ENCODE measurements at places on chromosomes 11 and 22. TPM values are rescaled to one million over a fixed set of nuclear protein-coding genes. Genes with fewer than 3 reads are reported as not detected.

GRCh38 chr11:101255036-101255435 lies 125.4 kb upstream of the PGR start:
- no peaks in the 10 kb centered on the region for H3K27me3 ChIP-seq
- H3K4me3 ChIP-seq: no peak overlapping the region
- no peaks in the 10 kb centered on the region for H3K4me1 ChIP-seq
- H3K27ac ChIP-seq: no peak overlapping the region

- H3K4me3 ChIP-seq: no peak overlapping the region
- peaks cover 4% of the 10 kb centered on the region for H3K36me3 ChIP-seq
Observed at GRCh38 chr22:38907767-38908166, 35.8 kb upstream of the CBX6 start.

DNA sequence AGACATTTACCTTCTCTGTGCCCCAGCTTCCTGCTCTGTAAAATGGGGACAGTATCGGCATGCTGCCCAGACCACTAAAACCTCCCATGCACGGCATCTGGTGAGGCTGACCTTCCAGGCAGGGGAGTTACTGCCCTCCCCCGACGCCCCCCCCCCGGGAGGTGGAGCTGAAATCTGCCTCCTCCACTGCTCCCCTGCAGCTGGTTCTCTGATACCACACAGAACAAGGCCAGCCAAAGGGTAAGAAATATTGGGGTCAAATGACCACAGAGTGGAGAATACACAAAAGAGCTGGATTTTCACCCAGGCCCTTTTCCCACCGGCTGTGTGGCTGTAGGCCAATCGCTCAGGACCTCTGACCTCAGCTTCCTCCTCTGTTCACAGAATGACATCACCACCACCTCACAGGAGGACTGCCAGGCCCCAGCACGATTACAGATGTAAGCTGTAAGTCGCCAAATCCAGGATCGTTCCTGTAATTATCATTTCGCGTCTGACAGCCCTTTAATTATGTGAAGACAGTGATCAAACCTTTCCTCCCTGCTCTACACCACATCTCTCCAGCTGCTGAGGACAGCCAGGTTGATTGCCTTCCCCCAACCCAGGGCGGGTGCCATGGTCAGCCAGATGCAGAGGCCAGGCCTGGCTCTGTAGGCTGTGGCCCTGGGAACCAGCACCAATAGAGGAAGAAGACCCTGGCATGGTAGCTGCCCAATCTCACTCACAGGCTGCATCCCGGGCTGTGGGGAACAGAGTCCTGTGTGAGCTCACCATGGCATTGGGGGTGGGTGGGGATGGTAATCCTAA lies 35.7 kb upstream of the KLHL35 start:
- H3K27me3 ChIP-seq: no peaks in the 10 kb centered on the region
- H3K36me3 ChIP-seq: no peaks in the 10 kb centered on the region
- H3K4me1 ChIP-seq: no peaks in the 10 kb centered on the region
- no peak overlapping the region for H3K27ac ChIP-seq
- DNase-seq: no peak
- H3K4me3 ChIP-seq: no peak overlapping the region

- no peak overlapping the region for H3K4me3 ChIP-seq
- no peaks in the 10 kb centered on the region for H3K27me3 ChIP-seq
- no peak overlapping the region for H3K27ac ChIP-seq
- H3K36me3 ChIP-seq: peaks cover 15% of the 10 kb centered on the region
- no peak for DNase-seq
Observed at GRCh38 chr11:76623171-76623883, 47.2 kb downstream of the LRRC32 start.

DNA sequence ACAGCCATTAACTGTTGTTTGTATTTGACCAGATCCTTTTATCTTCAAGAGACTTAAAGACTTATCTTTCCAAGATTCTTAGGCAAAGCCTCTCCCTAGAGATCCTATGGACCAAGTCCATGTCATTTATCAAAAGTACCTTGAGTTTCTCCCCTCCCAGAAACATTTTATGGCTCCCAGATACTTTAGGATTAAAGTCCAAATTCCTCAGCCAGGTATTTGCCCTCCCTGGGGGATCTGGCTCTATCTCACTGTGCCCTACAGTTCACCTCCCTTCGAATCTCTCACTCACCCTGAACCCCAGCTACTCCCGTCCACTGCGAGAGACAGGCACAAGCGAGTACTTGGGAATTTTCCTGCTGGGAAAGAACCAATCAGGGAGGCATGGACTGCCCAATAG lies 11.9 kb downstream of the MS4A8 start:
- no peaks in the 10 kb centered on the region for H3K36me3 ChIP-seq
- no peak for DNase-seq
- no peak overlapping the region for H3K4me3 ChIP-seq
- peaks cover 4% of the 10 kb centered on the region for H3K27me3 ChIP-seq

DNA sequence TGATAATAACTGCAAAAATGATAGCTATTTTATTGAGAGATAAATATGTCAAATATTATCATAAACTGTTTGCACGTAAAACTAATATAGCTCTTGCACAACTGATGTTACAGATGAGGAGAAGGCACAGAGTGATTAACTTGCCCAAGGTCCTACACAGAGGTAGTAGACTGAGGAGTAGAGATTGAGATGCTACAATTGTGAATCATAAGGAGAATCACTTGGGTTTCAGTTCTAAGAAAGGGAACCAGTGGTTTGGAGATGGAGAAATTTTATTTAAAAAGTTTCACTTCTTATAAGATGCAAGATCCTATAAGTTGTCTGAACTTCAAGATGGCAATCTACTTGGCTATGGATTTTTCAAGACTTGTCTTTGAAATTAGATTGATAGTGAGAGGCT lies 224.8 kb upstream of the RAG2 start:
- H3K4me3 ChIP-seq: no peak overlapping the region
- no peak for DNase-seq
- H3K27ac ChIP-seq: no peak overlapping the region
- no peaks in the 10 kb centered on the region for H3K4me1 ChIP-seq
- H3K27me3 ChIP-seq: peaks cover 12% of the 10 kb centered on the region
- no peaks in the 10 kb centered on the region for H3K36me3 ChIP-seq

GRCh38 chr11:83392556-83392955 lies 106.4 kb upstream of the CCDC90B start:
- no peak overlapping the region for H3K4me3 ChIP-seq
- H3K36me3 ChIP-seq: no peaks in the 10 kb centered on the region
- no peak for DNase-seq
- H3K27me3 ChIP-seq: no peaks in the 10 kb centered on the region
- no peak overlapping the region for H3K27ac ChIP-seq

DNA sequence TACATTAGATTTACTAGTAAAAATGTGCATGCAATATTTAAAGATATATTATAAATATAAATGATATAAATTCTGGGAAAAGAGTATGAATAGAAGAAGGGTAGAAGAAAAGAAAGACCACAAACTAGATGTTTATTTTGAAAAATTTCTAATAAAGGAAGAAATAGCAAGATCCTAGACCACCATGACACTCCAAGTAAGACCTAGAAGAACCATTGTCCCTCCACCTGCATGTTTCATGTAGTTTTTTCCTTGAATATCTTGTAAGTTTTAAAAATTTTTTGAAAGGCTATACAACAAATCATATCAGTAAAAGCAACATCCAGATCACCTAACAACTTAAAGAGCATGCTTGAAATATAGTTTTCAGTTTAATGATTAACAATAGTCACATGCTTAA lies 46.8 kb downstream of the ARHGAP32 start:
- no peak for DNase-seq
- peaks cover 5% of the 10 kb centered on the region for H3K36me3 ChIP-seq
- no peak overlapping the region for H3K27ac ChIP-seq
- H3K4me3 ChIP-seq: no peak overlapping the region

DNA sequence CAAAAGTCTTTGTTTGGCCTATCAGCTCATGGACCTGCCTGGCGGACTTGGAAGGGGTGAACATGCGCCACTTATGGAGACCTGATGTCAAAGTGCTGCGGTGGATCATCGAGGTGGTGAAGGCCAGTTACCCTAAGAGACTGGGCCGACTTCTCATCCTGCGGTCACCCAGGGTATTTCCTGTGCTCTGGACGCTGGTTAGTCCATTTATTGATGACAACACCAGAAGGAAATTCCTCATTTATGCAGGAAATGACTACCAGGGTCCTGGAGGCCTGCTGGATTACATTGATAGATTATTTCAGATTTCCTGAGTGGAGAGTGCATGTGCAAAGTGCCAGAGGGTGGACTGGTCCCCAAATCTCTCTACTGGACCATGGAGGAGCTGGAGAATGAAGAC lies 17.9 kb downstream of the ALKBH3 start:
- H3K36me3 ChIP-seq: peaks cover 8% of the 10 kb centered on the region
- H3K4me3 ChIP-seq: no peak overlapping the region
- H3K4me1 ChIP-seq: no peaks in the 10 kb centered on the region
- no peaks in the 10 kb centered on the region for H3K27me3 ChIP-seq
- DNase-seq: no peak

GRCh38 chr11:69403556-69404215 lies 77.8 kb upstream of the LINC01488 start:
- peaks cover 7% of the 10 kb centered on the region for H3K4me1 ChIP-seq
- no peak for DNase-seq
- peaks cover 3% of the 10 kb centered on the region for H3K36me3 ChIP-seq
- H3K27me3 ChIP-seq: peaks cover 14% of the 10 kb centered on the region
- no peak overlapping the region for H3K27ac ChIP-seq
- no peak overlapping the region for H3K4me3 ChIP-seq

- peaks cover 59% of the 10 kb centered on the region for H3K27me3 ChIP-seq
- peak; percentile 68 for DNase-seq
- H3K4me1 ChIP-seq: peaks cover 18% of the 10 kb centered on the region
- peaks cover 2% of the 10 kb centered on the region for H3K36me3 ChIP-seq
Observed at GRCh38 chr11:20156280-20156875, 3.9 kb downstream of the DBX1 start.

DNA sequence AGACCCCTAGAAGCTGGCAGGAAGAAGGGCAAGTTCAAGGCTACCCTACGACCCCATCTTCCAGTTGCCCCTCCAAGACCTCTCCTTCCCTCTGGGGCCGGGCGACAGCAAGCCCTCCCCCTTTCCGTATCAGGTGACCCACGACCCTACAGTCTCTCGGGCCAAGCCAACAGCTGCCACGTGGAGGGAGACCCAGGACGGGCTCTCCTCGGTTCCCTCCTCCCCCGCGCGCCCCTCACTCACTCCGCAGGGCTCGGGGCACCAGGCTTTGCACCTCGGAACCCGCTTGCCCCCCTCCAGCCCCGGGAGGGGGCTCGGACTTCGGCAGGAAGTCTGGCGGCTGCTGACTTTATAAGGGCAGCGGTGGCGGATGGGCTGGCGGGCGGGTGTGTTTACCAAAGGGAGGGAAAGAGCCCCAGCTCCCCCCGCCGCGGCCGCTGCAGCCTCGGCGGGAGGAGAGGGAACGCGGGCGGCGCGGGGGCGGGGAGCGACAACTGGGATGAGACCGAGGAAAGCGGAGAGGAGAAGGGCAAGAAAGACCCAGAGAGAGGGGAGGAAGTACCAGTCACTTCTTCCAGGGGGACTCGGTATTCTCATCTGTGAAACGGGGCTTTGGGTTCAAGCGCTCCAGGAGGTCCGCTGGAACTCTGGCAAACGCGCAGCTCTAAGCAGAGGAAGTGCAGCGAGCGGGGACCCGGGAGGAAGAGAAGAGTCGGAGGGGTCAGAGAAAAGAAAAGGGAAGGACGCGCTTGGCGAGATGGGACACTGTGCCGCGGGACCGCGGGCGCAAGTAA lies 767 bp downstream of the SLC43A1 start:
- peak overlapping the region; percentile 98 for H3K4me3 ChIP-seq
- peaks cover 33% of the 10 kb centered on the region for H3K4me1 ChIP-seq
- peak; percentile 65 for DNase-seq
- H3K27me3 ChIP-seq: no peaks in the 10 kb centered on the region
- peak overlapping the region; percentile 96 for H3K27ac ChIP-seq
- H3K36me3 ChIP-seq: peaks cover 2% of the 10 kb centered on the region

GRCh38 chr11:94888204-94888603 lies 85.2 kb downstream of the CWC15 start:
- no peaks in the 10 kb centered on the region for H3K4me1 ChIP-seq
- no peak overlapping the region for H3K4me3 ChIP-seq
- no peak overlapping the region for H3K27ac ChIP-seq
- H3K27me3 ChIP-seq: no peaks in the 10 kb centered on the region

- H3K4me1 ChIP-seq: no peaks in the 10 kb centered on the region
- no peak overlapping the region for H3K27ac ChIP-seq
- no peaks in the 10 kb centered on the region for H3K36me3 ChIP-seq
- H3K27me3 ChIP-seq: no peaks in the 10 kb centered on the region
Observed at GRCh38 chr22:47996446-47996857, 1234.0 kb downstream of the TBC1D22A start.

DNA sequence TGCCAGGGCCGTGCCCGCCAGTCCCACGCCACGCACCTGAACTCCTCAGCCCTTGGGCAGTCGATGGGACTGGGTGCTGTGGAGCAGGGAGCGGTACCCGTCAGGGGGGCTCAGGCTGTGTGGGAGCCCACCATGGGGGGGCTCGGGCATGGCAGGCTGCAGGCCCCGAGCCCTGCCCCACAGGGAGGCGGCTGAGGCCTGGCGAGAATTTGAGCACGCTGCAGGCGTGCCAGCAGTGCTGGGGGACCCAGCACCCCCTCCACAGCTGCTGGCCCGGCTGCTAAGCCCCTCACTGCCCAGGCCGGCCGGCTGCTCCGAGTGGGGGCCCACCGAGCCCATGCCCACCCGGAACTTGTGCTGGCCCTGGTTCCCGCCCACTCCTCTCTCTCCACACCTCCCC lies 56.8 kb downstream of the TMPRSS5 start:
- no peaks in the 10 kb centered on the region for H3K36me3 ChIP-seq
- H3K4me1 ChIP-seq: peaks cover 4% of the 10 kb centered on the region
- no peak overlapping the region for H3K27ac ChIP-seq

GRCh38 chr11:109973486-109973885 lies 119.7 kb upstream of the ZC3H12C start:
- H3K36me3 ChIP-seq: no peaks in the 10 kb centered on the region
- H3K27ac ChIP-seq: no peak overlapping the region
- no peak for DNase-seq
- peaks cover 11% of the 10 kb centered on the region for H3K27me3 ChIP-seq
- H3K4me3 ChIP-seq: no peak overlapping the region

GRCh38 chr11:68092411-68092810 lies 28.8 kb downstream of the CHKA start:
- H3K36me3 ChIP-seq: no peaks in the 10 kb centered on the region
- no peak overlapping the region for H3K27ac ChIP-seq
- no peak for DNase-seq
- H3K27me3 ChIP-seq: no peaks in the 10 kb centered on the region
- H3K4me1 ChIP-seq: no peaks in the 10 kb centered on the region
- no peak overlapping the region for H3K4me3 ChIP-seq

GRCh38 chr11:534396-535209 lies 773 bp downstream of the HRAS start:
- H3K27me3 ChIP-seq: no peaks in the 10 kb centered on the region
- H3K4me1 ChIP-seq: peaks cover 6% of the 10 kb centered on the region
- peak overlapping the region; percentile 76 for H3K4me3 ChIP-seq
- no peak overlapping the region for H3K27ac ChIP-seq
- peak; percentile 50 for DNase-seq
- no peaks in the 10 kb centered on the region for H3K36me3 ChIP-seq

SELENOM gene
- 6.8 TPM for total RNA-seq

MMP8 gene
- total RNA-seq: not detected

NPAS4 gene
- not detected for total RNA-seq

OOSP2 gene
- total RNA-seq: not detected

STIP1 gene
- total RNA-seq: 246 TPM

MMP12 gene
- total RNA-seq: not detected

DDIAS gene
- 15.0 TPM for total RNA-seq

CATSPER1 gene
- total RNA-seq: not detected

ASPHD2 gene
- total RNA-seq: 14.6 TPM

All from activated T-cell treated with anti-CD3 and anti-CD28 coated beads, Interleukin-2, amount 50 U/mL, for 72 hours (primary cell).